ENCODE measurements at places on chromosomes 12 and 14.

- DNase-seq = no peak
These were observed 8.2 kb downstream of the VDR start for GRCh38 chr12:47896633-47897032.

DNA sequence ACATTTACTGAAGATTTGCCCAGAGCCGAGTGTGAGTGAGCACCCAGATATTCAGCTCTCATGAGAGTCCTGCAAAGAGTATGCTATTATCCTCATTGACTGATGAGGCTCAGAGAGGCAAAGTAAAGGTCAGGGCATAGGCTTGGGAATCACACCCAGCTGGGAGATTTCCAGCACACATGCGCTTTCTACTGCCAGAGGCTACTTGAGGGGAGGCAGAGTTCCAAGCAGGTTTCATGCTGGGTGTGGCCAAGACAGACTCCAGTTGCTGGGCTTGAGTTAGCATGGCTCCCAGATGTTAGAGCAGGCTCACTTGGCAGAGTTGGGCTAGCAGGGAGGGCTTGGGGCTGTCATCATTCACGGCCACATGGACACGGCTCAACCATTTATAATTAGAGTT is 14.4 kb upstream of the FAM181A start:
- DNase-seq = no peak

- no peak for DNase-seq
These were observed 12.6 kb upstream of the PLEKHD1 start for GRCh38 chr14:69471916-69472315.

GRCh38 chr12:33825442-33825841 is 196.9 kb upstream of the ALG10 start:
- DNase-seq = no peak

DNA sequence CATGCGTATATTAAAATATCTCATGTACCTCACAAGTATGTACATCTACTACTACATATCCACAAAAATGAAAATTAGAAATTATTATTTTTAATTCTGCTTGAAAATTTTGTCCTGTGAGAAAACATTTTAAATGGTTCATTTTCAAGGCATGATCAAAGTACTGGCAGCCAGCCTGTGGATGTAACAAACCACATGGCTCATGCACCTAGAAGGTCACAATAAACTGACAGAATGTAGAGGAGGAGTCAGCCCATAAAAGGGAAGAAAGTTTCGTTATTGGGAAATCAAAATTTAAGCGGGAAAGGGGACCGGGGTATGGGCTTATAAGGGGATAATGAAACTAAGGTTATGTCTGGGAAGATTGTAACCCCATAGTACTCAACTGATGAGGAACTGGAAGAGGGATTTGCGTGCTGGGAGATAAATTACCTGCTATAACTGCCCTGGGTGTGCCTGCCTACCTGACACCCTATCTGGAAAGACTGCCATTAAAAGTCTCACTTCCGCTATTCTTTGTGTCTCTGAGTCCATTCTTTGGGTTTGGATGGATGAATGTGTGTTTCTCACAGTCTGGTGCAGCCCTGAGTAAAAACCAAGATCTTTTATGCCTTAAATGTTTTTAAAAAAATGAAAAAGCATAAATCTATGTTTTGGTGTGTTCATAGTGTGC is 62.2 kb upstream of the PCED1B start:
- DNase-seq = no peak

DNA sequence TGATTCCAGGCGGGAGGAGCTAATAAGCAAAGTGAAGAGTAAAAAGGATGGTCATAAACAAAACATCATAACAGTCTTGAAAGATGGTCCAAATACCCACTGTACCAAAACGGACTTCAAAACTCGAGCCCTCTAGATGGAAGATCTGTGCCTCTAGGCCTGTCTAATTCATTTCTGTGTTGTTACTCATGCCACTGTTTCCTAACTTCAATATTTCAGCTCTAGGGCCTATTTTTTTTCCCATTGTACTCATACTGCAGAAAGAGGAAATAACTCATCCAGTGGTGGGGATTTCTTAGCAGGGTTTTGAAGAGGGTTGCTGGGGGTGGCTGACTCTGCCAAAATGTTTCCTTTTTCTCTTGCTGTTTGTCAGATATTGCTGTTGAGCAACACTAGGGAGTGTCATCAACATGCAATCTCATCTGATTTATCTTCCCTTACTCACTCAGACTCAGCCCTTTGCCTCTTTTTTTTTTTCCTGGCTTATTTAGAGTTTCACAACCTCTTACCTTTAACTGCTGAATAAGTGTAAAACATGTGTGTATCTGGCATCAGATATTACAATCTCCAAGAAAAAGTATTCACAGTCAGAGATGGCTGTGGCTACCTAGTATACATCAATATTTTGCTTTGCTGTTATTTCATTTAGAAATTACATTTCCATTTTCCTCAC is 189.6 kb downstream of the DUSP6 start:
- DNase-seq = peak; percentile 23

GRCh38 chr12:131222329-131223139 is 268.8 kb downstream of the ADGRD1 start:
- no peak for DNase-seq

- DNase-seq = no peak
These were observed 46.8 kb upstream of the AMN start for GRCh38 chr14:102875652-102876051.

- DNase-seq = no peak
These were observed 12.9 kb downstream of the HECTD1 start for GRCh38 chr14:31194661-31195060.

- no peak for DNase-seq
These were observed 56.2 kb downstream of the CCNK start for GRCh38 chr14:99537399-99537798.

GRCh38 chr14:105492031-105492970 is 1.3 kb downstream of the TEDC1 start:
- no peak for DNase-seq

DNA sequence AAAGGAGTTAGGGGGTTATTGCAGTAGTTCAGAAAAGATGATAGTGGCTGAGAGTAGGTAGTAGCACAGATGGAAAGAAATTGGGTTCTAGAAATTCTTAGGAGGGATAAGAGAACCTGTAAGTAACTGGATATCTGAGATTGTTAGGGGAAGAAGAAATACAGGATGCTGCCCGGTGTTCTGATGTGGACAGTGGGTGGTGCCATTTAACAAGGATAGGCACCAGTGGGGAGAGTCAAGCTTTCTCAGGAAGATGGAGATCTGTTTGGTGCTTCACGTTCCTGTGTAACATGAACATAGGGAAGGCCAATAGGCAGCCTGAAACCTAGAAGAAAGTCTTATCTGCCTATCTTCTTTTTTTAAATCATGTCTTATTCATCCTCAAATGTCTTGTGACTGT is 245.9 kb downstream of the NPAS3 start:
- no peak for DNase-seq

- peak; percentile 9 for DNase-seq
These were observed 319.6 kb upstream of the RTL1 start for GRCh38 chr14:101223127-101223526.

- DNase-seq = peak; percentile 7
These were observed 31.5 kb upstream of the CCT2 start for GRCh38 chr12:69553628-69554248.

DNA sequence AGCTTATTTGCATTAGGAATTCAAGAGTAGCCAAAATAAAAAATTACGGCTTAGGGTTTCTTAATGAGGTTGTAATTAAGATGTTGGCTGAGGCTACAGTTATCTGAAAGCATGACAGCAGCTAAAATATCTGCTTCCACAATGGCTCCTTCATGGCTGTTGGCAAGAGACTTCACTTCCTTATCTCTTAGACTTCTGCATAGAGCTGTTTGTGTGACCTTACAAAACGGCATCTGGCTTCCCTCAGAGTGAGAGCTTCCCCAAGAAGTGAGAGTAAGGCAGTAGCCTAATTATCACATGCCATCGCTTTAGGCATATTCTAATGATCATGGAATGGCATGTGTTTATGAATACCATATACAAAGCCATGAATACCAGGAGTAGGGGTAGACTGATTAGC is 57.6 kb downstream of the CCDC59 start:
- DNase-seq = no peak

- no peak for DNase-seq
These were observed 25.2 kb downstream of the LTBP2 start for GRCh38 chr14:74586681-74587362.

DNA sequence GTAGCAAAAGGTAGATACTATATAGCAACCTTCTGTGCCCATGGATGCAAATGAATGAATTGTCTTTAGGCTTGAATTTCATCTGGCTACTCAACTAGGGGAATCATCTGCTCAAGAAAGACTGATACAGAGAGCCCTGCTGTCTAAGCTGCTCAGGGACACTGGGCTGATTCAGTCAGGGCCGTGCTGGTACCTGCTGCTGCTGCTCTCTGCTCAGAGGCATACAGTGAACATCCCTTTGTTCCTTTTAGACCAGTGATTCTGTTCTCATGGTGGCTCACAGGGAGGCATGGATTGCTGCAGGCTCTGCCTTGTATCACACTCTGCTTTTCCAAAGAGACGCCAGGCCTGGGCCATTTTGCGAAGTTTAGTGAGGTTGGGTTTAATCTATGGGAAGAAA is 14.1 kb downstream of the EIF2B2 start:
- DNase-seq = peak; percentile 3

- no peak for DNase-seq
These were observed 47.6 kb upstream of the BDKRB2 start for GRCh38 chr14:96156804-96157760.

- no peak for DNase-seq
These were observed 76.5 kb downstream of the VCPKMT start for GRCh38 chr14:50039734-50040400.

DNA sequence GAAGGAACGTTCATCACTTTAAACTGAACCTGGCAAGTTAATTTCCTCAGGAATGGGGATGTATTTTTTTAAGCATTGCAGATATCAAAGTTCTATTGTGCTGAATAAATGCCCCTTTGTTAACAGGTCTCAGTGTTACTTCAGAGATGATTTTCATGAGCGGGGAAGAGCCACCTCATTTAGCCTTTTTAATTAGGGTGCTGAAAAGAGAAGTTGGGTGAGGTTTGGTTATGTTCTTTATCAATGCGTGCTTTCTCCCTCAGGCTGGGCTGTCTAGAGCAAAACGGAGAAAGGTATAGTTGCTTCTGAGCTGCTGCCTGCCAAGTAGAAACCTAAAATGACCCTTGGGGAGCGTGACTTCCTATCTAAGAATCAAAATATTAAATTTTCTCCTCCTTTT is 8.0 kb upstream of the HIP1R start:
- no peak for DNase-seq

GRCh38 chr12:49813131-49813530 is 15.1 kb downstream of the NCKAP5L start:
- no peak for DNase-seq

GRCh38 chr12:9667403-9668160 is 1.9 kb upstream of the CLEC2D start:
- DNase-seq = no peak
